Hepatocyte (in vitro differentiated cells): ENCODE measurements at places on chromosomes 5 and 9.

DNA sequence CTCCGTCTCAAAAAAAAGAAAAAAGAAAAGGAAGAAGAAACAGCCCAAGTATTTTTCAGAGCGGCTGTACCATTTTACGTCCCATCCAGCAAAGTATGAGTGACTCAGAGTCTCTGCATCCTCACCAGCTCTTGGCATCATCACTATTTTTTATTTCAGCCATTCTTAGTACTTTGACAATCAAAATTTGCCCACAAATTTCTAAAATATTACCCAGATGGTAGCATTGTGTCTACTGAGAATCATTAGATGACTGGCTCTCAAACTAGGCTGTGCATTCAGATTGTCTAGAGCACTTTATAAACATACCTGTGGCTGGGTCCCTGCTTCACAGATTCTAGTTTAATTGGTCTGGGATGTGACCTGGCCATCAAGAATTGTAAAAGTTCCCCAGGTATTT, 21.6 kb upstream of the MELK start:
- no peak for DNase-seq

DNA sequence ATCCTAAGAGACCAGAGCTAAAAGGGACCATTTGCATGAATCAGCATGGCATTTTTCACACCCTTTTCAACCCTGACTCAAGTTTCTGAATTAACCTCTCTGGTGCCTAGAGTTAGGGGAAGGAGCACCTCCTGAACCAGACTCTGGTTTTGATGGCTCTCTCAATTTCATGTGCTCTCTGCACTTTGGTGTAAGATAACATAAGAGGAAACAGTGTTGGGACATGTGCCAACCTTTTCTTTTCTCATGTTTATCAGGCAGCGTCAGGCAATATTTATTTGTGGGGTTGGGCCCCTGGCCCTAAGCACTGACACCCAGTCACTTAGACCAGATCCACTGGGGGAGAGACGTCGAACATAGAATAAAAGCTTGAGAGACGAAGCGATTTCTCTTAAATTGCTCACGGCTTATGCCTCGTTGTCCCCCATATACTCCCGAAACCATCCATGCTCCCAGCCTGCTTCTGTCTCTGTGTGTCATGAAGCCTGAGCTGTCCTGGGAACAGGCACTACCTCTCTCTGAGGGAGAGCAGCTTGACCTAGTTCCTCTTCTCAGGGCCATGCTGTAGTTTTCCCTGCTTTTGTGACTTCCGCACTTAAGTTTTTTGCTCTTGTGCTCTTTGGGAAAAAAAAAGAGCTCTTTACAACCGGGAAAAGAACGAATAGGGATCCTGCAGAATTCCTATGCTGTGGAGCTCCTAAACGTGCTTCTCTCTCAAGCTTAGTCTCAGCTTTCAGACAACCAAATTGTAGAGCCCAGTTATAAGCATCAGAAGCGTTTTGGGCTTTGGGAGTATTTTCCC, 195.7 kb downstream of the NR3C1 start:
- no peak for DNase-seq

- no peak for DNase-seq
Measured at GRCh38 chr5:121271546-121271945, 580.1 kb upstream of the FTMT start.

- no peak for DNase-seq
Measured at GRCh38 chr9:86983249-86983619, 35.9 kb upstream of the GAS1 start.

DNA sequence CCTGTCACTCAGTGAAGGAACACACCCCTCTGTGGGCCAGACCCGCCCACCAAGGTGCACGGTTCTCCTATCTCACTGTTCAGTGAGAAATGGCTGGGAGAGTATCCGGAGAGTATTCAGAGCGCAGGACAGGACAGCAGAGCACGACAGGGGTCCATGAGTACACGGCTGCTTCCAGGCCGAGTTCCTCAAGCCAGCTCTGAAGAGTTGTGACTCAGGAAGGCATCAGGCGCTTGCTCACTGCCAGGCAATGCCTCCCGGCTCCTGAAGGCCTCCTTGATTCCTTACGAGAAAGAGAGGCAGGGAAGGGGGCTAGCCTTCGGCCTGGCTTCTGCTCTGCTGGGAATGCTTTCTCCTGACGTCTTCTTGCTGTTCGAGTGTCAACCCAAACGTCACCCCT, 132.1 kb upstream of the PPP1R26 start:
- no peak for DNase-seq

DNA sequence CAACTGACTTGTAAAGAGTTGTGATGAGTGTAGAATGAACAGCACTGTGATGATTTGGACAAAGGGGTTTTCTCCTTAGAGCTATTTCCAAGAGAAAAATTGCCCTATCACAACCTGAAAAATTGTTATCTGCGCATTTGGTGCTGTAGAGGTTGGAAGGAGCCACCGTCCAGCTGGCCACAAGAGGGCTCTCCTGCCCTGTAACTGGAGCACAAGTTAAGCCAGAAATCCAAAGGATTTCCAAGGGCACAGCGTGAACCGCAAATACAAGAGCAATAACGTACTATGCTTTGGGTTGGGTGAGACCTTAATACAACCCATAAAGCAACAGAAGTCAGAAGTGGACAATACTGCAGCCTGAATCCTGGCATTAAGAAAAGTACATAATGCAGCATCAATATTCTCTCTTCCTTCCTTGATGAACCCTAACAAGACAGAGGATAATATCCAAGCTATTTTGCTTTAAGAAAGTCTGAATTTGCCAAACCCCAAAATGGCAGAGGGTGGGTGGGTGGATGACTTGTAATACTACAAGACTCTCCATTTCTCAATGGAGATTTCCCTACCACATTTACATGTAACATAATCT, 56.8 kb upstream of the SMIM32 start:
- DNase-seq, result peak; percentile 83

- DNase-seq, result no peak
Measured at GRCh38 chr9:93955111-93955980, at the start of gene BARX1. Gene BARX1 (minus strand): TSS chr9:93955355. CDS start chr9:93955146, 209 bp downstream.

DNA sequence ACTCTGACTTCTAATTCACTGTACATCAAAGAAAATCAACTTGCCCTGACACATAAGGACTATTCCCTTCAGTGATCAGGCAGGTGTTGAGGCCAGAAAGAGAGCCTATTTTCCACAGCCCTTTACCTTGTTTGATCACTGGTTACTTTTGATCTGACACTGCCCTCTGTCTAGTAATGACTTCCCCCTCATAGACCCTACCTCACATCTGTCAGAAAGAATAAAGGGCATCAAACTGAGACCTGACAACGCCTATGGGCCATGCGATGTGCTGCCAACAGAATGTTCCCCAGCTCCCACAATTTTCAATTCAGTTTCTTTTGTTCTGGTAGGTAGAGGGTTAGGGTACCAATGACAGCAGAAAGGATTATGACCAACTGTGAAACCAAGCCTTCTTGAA, 47.7 kb downstream of the FBXL17 start:
- DNase-seq, result no peak

DNA sequence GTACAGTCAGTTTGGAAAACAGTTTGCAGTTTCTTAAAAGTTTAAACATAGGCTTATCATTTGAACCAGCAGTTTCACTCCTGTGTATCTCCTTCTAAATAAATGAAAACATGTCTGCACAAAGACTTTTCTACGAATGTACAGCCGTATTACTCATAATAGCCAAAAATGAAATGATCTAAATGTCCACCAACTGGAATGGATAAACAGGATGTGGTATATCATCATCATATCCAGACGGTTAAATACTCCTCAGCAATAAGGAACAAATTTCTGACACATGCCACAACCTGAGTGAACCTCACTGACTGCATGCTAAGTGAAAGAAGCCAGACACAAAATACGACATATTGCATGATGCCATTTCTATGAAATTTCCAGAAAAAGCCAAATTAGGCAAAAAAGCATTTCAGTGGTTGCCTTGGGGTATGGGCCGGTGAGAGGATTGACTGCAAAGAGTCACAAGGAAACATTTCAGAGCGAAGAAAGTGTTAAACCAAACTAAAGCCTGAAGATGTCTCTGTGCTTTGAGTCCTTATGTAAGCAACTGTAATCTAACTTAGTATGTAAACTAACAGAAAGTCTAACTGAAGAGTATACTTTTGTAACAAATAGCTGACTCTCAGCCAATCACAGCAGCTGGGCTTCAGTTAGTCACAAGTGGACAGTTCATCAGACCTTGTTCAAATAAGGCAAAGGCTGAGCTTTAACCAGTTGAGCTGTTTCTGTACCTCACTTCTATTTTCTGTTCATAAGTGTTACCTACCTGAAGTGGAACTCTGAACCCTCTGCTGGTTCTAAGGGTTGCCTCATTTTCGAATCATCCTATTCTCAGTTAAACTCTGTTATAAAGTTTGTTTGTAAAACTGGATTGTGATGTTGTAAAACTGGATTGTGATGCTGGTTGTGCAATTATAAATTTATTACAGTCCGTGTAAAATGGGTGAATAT, 65.2 kb downstream of the TRIO start:
- peak; percentile 66 for DNase-seq

- DNase-seq, result no peak
Measured at GRCh38 chr9:103471241-103471640, 476.1 kb downstream of the CYLC2 start.

DNA sequence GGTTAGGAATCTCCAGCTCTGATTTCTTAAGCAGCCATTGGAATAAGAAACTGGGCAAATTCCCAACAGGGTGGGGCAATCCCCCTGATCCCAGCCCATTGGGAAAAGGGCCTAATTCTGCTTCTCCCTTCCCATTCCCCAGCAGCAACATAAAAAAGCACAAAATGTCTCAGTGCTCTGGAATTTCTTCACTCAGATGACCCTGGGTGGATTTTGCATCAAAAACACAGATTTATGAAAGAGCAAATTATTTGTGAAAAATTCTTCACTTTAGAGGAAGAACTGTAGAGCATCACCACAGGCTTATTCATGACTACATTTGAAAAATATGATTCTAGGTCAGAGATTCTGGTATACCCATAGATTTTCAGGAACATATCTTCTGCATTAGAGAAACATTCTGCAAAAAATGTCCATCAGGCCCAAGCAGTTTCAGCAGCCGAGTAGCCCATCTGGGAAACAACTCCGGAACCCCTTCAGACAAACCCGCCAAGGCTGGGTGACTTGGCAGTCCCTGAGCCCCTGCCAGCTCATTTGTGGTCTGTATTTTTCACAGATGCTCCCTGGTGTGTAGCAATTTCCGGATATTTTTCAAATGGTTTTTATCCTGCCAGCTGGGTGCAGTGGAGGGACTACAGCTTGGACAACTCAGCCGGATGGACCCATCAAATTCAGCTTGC, 102.1 kb upstream of the RANBP3L start:
- DNase-seq, result no peak

- DNase-seq, result no peak
Measured at GRCh38 chr5:61162832-61163567, 732 bp upstream of the SMIM15 start.

DNA sequence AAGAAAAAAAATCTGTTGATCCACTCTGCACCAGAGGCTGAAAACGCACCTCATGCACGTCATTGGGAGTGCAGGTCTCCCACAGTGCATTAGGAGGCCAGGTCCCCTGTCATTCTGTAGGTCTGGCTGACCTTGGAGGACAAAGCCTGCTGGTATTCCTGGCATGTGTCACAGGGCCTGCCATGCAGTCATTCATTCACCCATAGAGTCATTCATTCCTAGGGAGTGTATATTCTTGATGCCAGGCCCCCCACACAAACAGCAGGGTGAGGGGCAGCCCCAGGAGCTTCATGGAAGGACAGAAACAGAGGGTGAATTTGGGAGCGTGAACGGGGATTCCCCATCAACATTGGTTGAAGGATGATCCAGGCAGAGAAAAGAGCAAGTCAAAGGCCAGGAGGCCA, 2.2 kb downstream of the GBGT1 start:
- no peak for DNase-seq
